Posterior cingulate gyrus (tissue), 11 donors: ENCODE measurements at places on chromosomes 12 and 14.

- peak; percentile 39 for DNase-seq
Observed at GRCh38 chr14:55353686-55354467, 57.8 kb downstream of the ATG14 start.

GRCh38 chr12:12992418-12993130, 7.5 kb downstream of the HEBP1 start:
- DNase-seq = no peak

GRCh38 chr12:116864371-116865160, 16.7 kb downstream of the HRK start:
- DNase-seq = no peak

DNA sequence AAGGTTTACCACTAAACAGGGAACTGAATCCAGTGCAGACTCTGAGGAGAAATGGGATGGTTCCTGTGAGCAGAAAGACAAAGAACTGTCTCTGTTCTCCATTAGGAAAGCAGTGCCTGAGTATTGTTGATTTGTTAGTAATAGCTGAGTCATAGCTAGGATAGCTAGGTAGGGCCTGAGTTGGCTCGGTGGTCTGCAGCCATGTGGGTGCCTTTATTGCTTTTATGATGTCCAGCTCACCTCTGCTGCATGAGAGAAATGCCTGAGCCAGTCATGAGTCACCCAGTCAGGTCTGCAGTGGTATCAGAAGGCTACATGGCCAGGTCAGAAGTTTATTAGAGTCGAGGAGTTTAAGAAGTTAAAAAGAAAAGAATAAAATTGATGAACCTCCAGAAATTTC, 24.2 kb downstream of the TRHDE start:
- no peak for DNase-seq

GRCh38 chr14:28761438-28762291, 4.9 kb upstream of the FOXG1 start:
- peak; percentile 93 for DNase-seq

DNA sequence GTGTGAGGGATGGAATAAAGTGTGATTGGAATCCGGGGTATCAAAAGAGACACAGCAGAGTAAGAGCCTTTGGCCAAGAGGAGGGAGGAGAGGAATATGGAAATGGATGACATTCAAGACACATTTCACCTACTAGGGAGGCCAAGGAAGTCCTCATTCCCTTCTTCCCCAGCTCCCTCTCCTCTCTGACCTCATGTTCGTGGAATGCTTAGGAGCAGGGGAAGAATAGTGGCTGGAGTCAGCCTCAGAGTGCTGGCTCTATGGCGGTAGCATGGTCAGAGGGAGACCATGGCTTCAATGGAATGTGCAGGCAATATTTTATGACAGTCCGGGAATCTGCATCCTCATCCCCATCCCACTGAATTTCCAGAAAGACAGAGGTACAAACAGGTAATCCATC, 196.6 kb downstream of the EGLN3 start:
- no peak for DNase-seq

DNA sequence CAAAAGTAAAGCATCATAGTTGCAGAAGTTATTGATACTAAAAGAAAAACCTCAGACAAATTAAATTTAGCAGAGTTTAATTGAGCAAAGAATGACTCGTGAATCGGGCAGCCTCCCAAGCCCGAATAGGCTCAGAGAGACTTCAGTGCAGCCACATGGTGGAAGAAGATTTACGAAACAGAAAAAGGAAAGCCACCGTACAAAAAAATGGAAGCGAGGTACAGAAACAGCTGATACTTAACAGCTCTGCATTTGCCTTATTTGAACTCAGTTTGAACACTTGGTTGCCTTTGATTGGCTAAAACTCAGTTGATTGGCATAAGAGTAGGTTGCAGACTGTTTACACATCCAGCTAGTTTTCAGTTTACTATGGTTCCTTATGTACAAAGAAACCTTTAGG, 12.9 kb downstream of the TTC9 start:
- no peak for DNase-seq

GRCh38 chr12:99170461-99170860, 477.1 kb upstream of the GARIN6 start:
- DNase-seq = no peak

DNA sequence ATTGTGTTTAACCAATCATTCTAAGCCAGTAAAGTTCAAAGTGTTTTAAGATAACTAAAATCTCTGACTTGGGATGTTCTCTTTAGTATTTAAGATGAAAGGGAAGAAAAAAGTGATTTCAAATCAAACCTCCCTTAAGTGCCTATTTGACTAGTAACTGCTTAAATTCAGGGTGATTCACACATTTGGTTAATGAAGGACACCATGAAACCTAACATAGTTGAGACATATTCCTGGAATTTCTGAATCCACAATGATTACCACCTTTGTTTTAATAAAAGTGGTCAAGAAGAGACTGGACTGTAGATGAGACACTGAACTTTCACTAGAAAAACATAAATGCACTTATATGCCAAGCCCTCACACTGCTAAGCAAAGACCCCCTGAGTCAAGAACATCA, 138.7 kb downstream of the MED13L start:
- no peak for DNase-seq

GRCh38 chr14:29459531-29459930, 468.1 kb downstream of the PRKD1 start:
- DNase-seq = no peak

DNA sequence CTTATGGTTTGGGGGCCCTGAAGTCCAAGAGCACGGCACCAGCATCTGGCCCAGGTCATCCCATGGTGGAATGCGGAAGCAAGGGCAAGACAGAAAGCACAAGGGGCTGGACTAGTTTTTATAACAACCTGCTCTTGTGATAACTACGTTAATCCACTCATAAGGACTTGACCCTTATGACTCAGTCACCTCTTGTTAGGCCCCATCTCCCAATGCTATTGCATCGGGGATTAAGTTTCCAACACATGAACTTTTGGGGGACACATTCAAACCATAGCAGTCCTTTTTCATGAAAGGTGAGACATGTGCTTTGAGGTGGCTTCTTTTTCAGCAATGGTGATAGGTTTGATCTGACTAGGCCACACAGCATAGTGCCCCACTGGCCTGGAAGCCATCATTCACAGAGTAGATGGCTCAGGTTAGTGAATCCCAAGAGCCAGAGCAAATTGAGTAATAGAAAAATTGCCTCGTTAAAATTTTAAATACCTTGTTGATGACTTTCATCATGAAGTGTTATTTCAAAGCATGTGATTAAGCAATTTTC, 12.1 kb downstream of the FRMD6 start:
- no peak for DNase-seq

DNA sequence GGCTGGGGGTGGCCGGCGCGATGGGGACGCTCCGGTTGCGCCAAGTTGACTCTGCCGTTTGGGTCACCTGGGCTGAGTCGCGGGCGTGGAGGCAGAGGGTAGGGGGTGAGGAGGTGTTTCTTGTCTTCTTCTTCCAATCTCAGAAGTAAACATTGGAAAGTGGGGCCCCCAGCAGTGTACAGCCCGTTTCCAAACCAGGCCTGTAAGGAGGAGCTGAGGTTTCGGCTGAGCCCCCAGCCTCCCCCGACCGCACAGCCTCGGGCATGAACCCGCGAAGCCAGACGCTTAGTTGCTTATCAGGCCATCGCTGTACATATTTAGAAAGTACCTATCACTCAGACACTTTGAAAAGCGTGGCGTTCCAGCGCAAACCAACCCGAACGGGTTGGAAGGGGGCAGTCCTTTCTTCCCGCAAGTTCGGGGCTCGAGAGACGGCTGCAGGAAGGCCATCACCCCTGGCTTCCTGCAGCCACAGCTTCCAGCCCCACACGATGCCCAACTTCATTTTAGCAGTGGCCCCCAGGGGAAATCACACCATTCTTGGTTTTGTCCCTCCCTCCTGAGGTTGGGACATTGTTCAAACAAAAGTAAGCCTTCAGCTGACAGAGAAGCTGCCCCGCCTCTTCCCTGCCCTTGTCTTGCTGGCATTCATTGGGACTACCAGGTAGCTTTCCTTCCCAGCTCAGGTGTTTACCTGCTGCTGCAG, 164.1 kb downstream of the ZFP36L1 start:
- DNase-seq = no peak

GRCh38 chr14:58866391-58866790, 228.6 kb downstream of the DACT1 start:
- DNase-seq = no peak

GRCh38 chr12:40168868-40169267, 55.9 kb upstream of the LRRK2 start:
- DNase-seq = no peak

DNA sequence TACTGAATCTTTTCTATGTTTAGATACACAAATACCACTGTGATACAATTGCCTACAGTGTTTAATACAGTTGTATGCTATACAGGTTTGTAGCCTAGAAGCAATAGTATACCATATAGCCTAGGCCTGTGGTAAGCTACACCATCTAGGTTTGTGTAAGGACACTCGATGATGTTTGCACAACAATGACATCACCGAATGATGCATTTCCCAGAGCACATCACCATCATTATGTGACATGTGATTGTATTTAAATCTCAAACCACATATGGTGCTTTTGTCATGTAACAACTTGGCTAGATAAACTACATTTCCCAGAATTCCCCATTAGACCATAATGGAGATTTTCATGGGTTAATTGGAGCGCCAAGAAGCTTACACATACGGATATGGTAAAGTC, 128.4 kb upstream of the CPNE8 start:
- no peak for DNase-seq

DNA sequence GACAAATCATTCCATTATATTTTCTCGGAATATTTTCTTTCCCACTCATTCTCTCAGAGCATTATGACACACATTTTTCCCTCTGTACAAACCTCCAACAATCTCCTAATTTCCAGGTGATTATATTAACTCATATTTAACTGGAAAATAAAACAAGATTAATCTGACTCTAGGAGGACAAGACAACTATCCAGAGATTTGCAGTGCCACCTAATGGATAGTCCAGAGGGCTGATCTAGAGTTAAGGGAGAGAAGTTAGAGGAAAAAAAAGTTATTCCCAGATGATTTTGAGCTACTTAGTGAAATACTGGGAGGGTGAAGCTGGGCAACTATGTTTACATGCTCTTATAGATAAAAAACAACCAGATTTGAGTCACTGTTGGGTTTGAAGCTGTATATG, 161.7 kb downstream of the ALX1 start:
- DNase-seq = no peak

DNA sequence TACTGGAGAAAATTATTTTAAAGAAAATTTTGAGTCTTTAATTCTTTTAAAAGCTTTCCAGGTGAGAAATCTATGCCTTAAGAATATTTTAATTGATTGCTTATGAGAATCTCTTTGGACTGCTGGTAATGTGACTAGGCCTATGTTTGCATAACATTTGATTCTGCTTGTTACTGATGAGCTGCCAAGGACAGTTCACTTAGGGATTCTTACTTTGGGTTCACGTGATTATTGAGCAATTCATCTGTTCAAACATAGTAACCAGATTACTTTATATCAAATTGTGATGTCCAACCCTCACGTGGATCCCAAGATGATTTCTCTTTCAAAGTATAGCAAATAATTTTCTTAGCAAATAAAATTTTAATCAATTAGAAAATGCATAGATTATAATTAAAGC, 27.4 kb upstream of the ABCD2 start:
- DNase-seq = no peak

GRCh38 chr14:89869606-89870005, 84.9 kb downstream of the EFCAB11 start:
- no peak for DNase-seq

DNA sequence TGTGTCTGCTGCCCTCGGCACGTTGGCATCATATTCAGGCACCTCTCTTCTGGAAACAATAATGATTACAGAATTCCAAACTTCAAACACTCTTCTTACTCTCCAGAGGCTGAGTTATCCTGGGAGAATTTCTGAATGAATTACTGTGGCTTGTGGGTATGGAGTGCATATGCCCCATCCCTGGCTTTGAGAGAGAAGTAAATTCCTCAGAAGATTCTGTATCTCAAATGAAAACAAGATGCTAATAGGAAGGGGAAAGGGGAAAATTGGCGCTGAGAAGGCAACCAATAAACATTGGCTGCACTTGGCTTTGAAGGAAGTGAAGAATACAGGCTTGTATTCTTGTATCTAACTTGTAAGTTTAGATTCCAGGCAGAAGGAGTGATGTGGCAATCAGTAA, 132.0 kb upstream of the NOVA1 start:
- no peak for DNase-seq

- DNase-seq = no peak
Observed at GRCh38 chr12:24212496-24212895, 263.0 kb upstream of the SOX5 start.

GRCh38 chr12:129401572-129401971, 502.3 kb downstream of the TMEM132D start:
- DNase-seq = no peak

- DNase-seq = no peak
Observed at GRCh38 chr12:91687052-91688017, 458.3 kb downstream of the BTG1 start.

DNA sequence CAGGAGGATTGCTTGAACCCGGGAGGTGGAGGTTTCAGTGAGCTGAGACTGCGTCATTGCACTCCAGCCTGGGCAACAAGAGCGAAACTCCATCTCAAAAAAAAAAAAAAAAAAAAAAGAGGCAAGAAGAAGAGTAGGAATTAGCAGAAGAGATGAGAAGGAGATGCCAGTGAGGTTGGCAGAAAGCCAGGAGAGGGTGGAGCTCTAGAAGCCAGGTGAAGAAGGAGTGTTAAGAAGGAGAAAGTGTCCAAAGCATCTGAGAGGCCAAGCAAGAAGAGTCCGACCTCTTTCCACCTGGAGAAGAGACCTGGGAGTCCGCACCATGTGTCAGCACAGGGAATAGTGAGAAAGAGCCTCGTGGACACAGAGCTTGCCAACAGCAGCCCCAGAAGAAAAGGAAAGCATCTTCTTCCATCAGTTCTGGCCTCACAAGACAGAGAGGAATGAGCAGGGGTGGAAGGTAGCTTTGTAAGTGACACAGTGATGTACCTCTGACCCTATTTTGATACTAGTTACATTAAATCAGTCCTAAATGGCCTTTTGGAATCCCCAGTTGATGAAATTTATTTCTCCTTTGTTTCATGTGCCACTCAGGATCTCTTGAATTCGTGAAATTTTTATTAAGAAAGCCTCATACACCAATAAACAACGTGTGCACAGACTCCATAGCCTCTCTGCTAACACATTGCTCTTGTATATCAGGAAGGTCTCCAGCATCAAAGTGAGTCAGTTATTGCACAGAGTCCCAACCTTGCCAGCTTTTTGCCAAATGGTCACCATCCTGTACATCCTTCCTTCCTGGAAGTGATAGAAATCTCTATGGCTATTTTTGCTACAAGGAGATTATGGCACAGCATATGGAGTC, 70.6 kb downstream of the SAMD4A start:
- DNase-seq = no peak

DNA sequence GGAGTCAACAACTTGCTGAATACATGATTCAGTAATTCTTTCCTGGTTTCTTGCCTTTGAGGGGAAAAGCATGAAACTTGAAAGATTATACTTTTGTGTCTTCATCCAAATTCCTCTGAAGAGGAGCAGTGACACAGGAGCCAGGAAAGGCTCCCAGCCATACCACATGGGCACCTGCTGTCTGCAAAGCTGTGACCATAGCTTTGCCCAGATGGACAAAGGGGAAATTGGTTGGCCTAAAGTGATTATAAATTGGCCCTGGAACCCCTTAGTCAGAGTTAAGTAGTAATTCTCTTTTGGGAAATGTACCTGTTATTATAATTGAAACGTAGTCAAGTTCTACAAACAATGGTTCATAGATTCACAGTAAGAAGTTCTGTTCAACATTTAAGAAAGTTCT, 44.3 kb upstream of the DCN start:
- no peak for DNase-seq

GRCh38 chr12:122123761-122124145, 45.2 kb downstream of the MLXIP start:
- DNase-seq = no peak
